ENCODE measurements at places on chromosomes 11 and 22.
A peak's percentile ranks its signal among the peaks of the same experiment; 100 is the strongest.

GRCh38 chr22:50729391-50730012 lies 8.5 kb upstream of the ACR start:
- DNase-seq: no peak

- no peak for DNase-seq
Measured at GRCh38 chr11:118696673-118697226, 17.3 kb upstream of the TREH start.

DNA sequence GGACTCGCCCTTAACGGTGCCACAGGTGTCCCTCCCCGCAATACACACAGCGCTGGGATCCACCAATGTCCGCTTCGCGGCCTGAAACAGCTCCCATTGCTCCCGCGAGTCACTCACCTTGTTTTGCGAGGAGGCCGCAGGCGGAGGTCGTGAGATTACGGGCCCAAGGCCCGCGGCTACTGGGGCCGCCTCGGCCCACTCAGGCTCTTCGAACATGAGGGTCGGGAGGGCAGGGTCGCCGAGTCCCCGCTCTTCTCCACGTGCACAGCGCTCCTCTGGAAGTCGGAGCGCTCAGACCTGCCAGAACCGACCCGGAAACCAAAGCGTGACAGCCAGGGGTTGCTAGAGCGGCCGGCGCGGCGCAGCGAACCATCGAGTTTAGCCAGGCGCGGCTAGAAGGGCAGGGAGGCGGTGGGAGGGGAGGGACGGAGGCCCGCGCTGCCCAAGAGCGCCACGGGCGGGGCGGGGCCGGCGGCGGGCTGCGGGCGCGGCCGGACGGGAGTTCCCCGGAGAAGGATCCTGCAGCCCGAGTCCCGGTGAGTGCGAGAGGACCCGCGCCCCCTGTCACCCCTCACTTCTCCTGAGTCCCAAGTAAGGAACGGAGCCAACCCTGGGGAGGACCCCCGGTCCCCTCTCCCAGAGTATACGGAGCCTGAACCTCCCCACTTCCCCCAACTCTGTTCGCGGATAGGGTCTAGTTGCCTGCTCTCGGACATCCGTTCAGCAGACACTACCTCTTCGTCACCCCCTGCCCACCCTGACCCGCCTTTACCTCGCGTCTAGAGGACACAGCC lies at the start of the genes ILK and RRP8:
TSS of gene ILK (plus strand) at position 488 of the 794 bp plus-strand sequence. CDS start 498 bp downstream, outside the sequence.
TSS of gene RRP8 (minus strand) at position 330 of the 794 bp plus-strand sequence. CDS start at position 216, 114 bp downstream.
- DNase-seq: peak; percentile 59

DNA sequence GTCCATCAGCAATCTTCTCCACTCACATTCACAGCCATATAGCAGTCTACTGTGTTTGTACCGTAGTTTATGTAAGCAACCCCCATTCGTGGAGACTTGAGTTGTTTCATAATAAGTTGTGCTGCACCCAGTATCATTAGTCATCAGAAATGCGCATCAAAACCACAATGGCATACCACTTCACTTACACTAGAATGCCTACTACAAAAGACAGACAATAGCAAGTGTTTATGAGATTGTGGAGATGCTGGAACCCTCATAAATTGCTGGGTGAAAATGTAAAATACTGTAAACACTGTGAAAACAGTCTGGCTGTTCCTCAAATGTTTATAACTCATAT lies 133.3 kb downstream of the ATXN10 start:
- no peak for DNase-seq

DNA sequence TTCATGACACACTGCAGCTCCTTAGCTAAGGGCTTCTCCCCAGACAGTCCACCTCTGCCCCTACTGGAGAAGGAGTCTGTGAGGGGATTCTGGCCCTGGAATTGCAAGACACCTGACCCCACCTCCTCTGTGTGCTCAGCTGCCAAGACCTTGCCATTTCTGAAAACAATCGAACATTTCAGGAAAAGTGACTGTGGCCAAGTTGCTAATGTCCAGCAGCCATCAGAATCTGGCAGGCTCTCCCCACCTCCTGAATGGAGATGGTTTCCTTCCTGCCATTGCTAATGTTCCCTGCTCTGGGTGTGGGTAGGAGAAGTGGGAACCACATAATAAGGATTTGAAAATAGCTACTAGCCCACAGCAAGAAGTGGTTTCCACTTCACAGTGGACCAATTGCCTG lies 127.2 kb upstream of the ALX4 start:
- no peak for DNase-seq

- DNase-seq: no peak
Measured at GRCh38 chr11:57163160-57163868, 18.4 kb upstream of the LRRC55 start.

GRCh38 chr11:66856496-66857233 lies at the start of gene LRFN4:
Gene LRFN4, plus strand, starts transcription at chr11:66857064. Its CDS starts 681 bp downstream, at chr11:66857745.
- DNase-seq: no peak

All from GM12878 (cell line).